ENCODE measurements at places on chromosomes 16 and 17.

- no peak for DNase-seq
Measured at GRCh38 chr17:4635823-4636375, 5.6 kb downstream of the ALOX15 start.

GRCh38 chr17:82300707-82301270, 16.6 kb downstream of the CD7 start:
- DNase-seq, result peak; percentile 54

DNA sequence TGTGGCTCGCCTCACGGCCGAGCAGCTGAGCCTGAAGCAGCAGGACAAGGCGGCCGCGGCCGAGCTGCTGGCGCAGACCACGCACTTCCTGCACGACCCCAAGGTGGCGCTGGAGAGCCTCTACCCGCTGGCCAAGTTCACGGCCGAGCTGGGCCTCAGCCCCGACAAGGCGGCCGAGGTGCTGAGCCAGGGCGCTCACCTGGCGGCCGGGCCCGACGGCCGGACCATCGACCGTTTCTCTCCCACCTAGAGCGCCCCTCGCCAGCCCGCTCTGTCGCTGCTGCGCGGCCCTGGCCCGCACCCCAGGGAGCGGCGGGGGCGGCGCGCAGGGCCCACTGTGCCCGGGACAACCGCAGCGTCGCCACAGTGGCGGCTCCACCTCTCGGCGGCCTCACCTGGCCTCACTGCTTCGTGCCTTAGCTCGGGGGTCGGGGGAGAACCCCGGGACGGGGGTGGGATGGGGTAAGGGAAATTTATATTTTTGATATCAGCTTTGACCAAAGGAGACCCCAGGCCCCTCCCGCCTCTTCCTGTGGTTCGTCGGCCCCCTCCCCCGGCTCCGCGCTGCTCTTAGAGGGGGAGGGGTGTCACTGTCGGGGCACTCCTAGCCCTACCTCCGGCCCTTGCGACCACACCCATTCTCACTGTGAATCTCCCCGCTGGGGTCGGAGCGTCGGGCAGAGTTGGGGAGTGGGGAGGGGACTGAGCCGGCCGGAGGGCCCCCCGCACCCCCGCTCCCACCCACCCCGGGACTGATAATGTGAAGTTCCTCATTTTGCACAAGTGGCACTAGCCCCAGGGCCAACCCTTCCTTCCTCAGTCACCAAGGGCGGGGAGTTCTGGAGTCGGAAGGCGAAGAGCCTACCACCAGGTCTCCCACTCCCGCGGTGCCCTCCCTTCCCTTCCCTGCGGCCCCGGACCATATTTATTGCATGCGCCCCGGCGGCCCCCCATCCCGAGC, 4.0 kb downstream of the HIC1 start:
- no peak for DNase-seq

- DNase-seq, result no peak
Measured at GRCh38 chr16:85141491-85142128, 29.3 kb upstream of the CIBAR2 start.

GRCh38 chr17:6346986-6347385, 87.9 kb downstream of the AIPL1 start:
- no peak for DNase-seq

- no peak for DNase-seq
Measured at GRCh38 chr17:3032258-3033247, 30.9 kb downstream of the OR1D5 start.

- no peak for DNase-seq
Measured at GRCh38 chr16:67748834-67749233, 29.7 kb upstream of the GFOD2 start.

DNA sequence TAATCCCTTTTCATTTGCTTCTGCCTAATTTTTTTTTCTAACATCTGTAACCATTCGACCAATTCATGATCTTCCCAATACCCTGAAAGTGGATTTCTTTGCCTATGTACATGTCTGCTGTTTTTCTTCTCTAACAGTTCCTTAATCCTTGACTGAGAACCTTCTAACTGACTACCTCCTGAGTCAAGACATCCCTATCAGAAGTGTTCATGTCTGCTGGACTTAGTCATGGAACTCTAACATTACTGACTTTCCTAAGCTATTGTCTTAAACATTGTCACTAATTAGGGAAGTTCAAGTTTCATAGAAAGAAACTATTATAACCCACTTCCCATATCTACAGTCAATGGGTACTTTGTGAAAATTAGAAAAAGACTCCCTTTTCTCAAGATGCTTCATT, 52.4 kb upstream of the IRX5 start:
- no peak for DNase-seq

GRCh38 chr16:23534868-23535860, 22.0 kb downstream of the EARS2 start:
- DNase-seq, result no peak

DNA sequence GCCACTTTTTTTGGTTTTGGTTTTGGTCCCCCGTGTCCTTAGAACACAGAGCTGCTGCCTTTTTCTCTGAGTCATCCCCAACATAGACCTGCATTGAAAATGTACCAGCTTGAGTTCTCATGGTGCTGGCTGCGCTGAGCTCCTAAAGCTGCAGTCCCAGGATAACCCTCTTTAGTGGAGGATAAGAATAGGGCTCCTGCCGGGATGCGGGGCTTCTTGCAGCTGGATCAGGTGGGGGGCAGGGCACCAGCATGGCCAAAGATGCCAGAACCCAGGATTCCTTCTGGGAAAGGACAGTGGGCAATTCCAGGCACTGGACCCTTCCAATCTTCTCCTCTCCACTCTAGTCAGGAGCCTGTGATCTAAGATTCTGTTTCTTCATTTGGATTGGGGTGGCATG, 8.3 kb upstream of the CLUH start:
- DNase-seq, result no peak

GRCh38 chr17:339193-340061, 13.2 kb downstream of the RPH3AL start:
- DNase-seq, result no peak

Measured in SW480 (cell line).